ENCODE measurements at places on chromosomes 7 and 10.
A peak's percentile ranks its signal among the peaks of the same experiment; 100 is the strongest.

DNA sequence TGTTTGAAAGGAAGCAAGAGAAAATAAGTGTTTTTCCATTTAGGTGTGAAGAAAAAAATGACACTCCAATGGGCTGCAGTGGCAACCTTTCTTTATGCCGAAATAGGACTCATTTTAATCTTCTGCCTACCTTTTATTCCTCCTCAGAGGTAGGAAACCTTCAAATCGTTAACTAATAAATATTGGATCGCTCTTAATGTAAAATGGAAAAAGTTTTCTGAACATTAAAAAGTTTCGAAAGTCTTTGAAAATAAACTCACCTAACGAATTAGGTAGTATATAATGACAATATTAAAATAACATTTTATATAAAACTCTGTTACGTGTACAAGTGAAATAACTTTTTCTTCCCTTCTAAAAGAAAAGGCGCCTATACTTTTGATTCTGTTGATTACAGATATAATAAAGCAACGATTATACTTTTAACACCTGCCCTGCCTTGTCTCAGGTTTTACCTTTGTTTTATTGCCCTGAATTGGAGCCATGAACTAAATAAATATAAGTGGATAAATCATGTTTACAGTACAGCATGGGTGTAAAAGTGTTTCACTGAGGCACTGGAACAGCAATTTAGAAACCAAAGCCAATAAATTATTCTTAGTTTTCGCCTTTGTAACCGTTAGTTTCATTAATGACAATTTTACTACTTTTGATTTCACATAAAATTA, 804 bp downstream of the BCAP29 start:
- no peak for DNase-seq

DNA sequence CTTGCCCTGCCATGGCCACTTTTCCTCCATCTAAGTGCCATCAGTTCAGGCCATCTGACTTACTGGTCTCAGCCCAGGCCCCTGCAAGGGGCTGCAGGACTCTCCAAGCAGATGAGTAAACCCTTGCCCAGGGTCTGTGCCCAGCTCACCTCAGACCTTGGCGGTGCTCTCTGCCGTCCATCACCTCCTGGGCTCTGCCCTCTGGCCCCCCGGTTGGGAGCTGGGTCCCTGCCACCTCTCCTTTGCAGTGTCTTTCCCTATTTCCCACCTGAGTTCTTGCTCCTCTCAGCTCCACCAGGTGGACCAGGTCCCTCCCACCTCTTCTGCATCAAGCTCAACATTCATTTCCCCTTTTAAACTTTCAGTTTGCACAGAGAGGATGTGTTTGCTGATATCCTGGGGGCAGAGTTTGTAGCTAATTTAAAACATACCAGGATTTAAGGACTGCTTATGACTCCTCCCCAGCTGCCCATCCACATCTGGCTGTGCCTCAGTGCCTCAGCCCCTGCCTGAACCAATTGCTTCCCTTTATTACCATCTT, 135.5 kb downstream of the SLIT1 start:
- no peak for DNase-seq

- DNase-seq = no peak
These were observed 13.5 kb upstream of the ZMIZ1 start for GRCh38 chr10:79055100-79055782.

- DNase-seq = no peak
These were observed 167.0 kb downstream of the ARID5B start for GRCh38 chr10:62068464-62068863.

- DNase-seq = no peak
These were observed 191.8 kb upstream of the AOAH start for GRCh38 chr7:36916116-36916515.

DNA sequence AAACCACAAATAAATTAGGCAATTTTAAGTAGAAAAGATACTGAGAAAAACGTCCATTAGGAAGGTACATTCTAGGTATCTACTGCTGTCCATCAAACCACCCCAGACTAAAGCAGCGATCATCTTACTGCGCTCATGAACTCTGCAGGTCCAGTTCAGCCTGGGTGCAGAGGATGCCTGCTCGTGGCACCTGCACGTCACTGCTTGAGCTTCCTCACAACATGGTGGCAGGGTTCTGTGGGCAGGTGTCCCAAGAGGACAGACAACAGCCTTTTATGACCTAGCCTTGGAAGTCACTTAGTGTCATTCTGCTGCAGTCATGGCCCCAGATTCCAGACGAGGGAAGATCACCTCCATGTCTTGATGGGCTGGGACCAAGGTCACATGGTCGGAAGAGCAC, 93.4 kb downstream of the MICALL2 start:
- no peak for DNase-seq

- DNase-seq = no peak
These were observed 108.7 kb upstream of the PRR15 start for GRCh38 chr7:29454899-29455451.

DNA sequence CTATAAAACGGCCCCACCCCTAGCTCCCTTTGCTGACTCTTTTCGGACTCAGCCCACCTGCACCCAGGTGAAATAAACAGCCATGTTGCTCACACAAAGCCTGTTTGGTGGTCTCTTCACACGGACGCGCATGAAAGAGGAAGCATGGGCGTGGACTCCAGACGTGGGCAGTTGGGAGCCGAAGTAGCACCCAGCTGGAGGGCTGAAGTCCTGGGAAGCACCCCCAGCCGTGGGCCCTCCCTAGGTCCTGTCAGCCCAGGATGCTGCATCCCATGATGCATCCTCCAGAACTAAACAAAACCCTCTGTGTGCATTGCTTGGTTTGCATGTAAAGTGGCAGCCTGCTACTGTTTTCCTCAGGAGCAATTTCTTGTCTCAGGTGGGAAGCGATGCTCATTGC, 62.1 kb upstream of the CFAP46 start:
- DNase-seq = no peak

GRCh38 chr7:3117488-3118231, 74.0 kb upstream of the CARD11 start:
- DNase-seq = no peak

- DNase-seq = no peak
These were observed 536.3 kb downstream of the KCNMA1 start for GRCh38 chr10:77101341-77101740.

GRCh38 chr10:105150259-105150880, 509.3 kb downstream of the SORCS3 start:
- DNase-seq = no peak

DNA sequence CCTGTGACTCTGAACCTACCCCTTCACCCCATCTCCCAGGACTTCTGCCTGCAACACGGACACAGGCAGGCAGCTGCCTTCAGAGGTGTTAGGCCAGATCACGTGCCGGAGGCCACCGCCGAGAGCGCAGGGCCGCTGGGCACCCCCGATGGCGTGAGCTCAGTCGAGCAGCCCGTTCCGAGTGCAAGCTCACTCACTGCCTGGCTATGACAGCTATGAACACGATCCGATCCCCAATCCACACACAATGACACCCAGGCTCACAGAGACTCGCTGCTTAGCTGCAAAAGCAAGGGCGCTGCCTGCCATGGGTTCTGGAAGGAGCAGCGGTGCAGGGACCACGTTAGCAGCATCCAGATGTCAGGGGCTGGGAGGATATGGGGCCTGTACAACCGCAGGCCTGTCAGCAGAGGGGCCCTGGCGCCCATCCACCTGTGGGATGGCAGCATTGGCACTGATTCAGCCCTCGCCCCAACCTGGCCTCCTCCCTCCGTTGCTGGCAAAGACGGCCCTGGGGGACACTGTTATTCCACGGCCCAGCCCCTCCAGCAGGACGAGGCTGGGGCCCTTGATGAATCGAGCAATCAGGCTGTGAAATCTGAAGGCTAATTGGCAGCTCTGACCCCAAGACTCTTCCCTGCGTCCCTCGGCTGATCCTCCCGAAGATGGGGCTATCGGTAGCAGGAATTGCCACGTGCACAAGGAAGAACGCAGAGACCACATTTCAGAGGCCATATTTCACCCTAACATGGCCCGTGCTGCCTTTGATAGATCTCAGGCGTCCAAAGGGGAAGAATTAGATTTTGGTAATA, 230.1 kb downstream of the ELFN1 start:
- no peak for DNase-seq

- DNase-seq = no peak
These were observed 26.9 kb downstream of the EPDR1 start for GRCh38 chr7:37947138-37947940.

DNA sequence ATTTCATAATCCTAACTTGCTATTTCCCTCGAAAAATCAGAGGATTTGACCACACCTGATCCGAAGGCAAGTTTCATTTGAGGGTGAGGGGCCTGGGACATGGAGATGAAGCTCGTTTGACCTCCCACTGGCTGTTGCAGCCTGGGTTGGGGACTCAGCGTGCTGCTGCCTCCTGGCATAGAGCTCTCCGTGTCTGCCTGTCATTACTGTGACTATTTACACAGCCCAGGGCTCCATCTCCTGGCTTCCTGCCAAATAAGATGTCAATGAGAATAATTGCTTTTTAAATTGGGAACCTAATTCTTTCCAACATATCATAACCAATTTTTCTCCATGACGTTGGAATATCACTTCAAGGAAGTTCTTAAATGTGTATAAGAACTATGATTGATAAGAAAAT, 139.3 kb upstream of the COBL start:
- DNase-seq = peak; percentile 79

DNA sequence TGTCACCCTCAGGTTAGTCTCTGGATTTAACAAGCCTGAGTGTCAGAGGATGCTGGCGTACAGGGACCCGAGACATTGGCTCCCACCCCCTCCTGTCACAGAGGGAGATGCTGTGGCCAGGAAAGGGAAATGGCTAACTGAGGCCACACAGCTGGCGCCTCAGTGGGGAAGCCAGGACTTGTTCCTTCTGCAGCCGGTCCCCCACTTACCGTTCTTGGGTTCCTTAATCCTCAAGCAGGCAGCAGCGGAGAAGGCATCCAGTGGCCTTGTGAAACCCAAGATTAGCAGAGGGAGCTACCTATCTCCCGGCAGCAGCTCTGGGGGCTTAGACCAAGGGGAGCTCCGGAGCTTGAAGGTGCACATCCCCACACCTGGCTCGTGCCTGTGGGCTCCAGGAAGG, 65.4 kb downstream of the NEURL1 start:
- DNase-seq = no peak

DNA sequence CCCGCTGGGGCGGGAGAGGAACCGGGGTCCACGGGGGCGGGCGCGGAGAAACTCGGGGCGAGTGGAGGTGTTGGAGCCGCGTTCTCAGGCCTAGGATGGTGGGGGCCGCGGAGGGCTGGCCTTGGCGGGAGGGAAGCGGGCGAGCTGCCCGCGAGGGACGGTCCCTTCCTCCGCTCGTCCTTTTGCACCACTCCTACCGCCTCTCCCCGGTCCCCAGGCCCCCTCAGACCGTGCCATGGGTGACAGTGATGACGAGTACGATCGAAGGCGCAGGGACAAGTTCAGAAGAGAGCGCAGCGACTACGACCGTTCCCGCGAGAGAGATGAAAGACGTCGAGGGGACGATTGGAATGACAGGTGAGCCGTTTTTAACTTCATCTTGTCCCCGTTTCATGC, 451 bp downstream of the SRRT start:
- peak; percentile 49 for DNase-seq

DNA sequence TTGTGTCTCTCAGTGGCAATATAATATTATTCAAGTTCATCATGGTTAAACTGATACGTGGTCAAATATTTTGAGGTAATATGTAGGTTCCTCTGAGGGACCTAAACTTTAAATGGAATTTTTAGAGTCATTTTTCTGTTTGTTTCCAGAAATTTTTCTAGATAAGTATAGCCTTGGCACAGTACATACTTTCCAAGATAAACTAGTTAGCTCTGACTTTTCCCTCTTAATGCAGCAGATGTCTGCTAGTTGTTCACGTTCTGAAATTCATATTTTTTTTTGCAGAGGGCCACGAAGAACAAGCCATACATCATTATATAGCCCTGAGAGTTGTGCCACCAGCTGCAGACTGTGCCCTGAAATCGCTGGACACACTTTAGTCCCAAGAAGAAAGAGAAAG, 61.6 kb downstream of the A1CF start:
- no peak for DNase-seq

DNA sequence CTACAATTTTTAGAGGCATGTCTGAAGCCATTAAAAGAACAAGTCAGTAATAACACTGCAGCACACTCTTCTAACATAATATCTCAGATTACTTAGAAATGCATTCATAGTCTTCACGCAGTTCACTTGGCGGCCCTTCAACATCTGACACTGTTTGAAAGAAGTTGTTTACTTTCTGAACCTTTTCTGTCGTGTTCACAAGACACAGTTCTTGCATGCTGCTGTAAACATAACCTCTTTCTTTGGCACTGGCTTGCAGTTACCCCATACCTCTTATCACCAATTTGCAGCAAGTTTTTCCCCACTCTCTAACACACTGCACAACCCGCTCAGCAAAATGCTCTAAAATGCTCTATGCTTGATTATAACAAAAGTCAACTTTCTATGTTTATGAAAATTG, 12.0 kb downstream of the PIP4K2A start:
- no peak for DNase-seq

GRCh38 chr10:62528441-62528840, 154.3 kb downstream of the ZNF365 start:
- DNase-seq = no peak

DNA sequence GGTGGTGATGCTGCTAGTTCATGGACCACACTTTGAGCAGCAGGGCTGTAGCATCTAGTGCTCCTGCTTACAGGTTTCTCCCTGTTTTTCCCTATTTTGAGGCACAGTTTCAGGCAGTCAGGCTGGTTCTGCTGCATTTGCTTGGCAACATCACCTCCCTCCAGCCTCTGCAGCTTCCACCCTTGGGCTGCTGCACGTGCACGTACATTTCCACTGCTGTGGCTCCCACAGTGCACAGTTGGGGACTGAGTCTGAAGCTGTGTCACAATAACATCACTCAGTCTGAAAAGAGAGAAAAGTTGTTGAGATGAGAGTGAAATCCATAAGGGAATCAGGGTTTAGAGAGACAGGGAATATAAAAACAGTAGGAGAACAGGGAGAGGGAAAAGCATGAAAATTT, 230.7 kb upstream of the FZD1 start:
- no peak for DNase-seq

DNA sequence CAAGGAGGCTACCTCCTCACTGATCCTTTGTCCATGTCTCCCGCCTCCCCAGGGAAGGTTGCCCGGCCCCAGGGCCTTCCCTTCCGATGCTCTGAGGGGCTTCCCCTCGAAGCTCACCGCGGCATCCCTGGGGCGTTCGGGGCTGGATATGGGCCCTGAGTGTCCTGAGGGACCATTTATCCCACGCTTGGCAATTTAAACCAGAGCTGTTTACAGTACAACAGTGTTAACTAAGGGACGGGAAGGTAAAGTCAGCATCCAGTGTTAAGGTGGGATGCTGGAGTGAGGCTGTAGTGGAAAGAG, 92.0 kb downstream of the TCERG1L start:
- DNase-seq = no peak

GRCh38 chr10:10318856-10319255, 698.8 kb upstream of the CELF2 start:
- DNase-seq = no peak

DNA sequence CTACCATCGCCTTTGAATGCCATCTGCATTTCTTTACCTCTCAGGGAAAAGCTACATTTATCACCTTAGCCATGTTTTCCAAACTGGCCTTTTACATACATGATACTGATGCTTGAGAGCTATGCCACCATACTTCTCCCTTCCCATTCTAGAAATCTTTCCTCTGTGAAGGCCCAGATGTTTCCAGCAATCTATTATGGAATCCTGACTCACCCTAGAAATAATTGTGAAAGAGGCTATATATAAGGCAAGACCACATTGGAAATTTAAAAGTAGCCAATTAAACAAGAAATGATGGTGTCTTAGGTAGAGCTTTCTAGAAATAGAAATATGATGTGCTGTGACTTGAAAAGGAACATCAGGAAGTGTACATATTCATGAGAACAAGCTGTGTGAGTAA, 389.7 kb downstream of the INHBA start:
- no peak for DNase-seq

- no peak for DNase-seq
These were observed 109.0 kb downstream of the RNF216 start for GRCh38 chr7:5672468-5672867.

Data from HAP-1 (cell line).